ENCODE measurements at places on chromosomes 4 and X.
A peak's percentile ranks its signal among the peaks of the same experiment; 100 is the strongest.

DNA sequence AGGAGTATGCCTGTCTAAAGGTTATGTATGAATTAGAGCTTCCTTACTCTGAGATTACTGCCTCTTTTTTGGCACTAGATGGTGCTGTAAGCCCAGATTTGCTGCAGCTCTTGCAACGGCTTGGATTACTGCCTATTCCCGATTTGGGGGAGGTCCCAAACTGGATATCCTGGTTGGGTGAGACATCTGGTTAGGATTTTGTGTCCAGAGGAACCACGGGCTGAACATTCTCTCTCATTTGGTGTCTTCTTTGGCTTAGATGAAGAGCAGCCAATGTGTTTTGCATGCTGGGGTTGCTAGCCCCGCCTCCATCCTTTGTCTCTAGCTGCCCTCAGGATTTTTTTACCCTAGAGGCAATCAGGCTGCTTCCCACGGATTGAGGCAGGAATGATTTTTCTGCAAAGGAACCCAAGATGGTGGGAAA, 31.9 kb downstream of the F8A1 start:
- peak; percentile 68 for DNase-seq

DNA sequence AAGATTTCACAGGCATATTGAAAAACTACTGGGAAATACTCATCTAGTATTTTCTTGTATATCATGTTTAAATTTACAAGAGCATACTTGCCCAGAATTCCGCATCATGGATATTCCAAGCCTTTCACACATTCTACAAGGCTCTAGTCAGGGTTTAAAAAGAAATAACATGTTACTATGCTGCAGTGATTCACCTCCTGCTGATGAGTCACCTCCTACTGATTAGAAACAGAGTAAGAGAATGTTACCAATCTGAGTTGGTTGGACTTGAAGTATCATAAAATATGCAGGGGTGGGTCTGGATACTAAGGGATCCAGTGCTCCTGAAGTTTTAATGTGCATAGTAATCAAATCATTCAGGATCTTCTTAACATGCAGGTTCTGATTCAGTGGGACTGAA, 192.0 kb upstream of the ANK2 start:
- peak; percentile 84 for DNase-seq

DNA sequence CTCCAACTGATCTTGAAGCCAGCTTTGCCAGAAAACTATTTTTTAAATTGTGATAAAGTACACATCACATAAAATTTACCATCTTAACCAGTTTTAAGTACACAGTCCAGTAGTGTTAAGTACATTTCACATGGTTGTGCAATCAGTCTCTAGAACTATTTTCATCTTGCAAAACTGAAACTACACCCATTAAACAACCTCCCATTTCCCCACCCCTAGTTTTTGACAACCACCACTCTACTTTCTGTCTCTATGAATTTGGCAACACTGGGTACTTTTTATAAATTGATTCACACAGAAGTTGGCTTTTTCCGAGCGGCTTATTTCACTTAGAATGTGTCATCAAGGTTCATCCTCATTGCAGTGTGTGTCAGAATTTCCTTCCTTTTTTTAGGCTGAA, 31.0 kb downstream of the TRPC5 start:
- no peak for DNase-seq

DNA sequence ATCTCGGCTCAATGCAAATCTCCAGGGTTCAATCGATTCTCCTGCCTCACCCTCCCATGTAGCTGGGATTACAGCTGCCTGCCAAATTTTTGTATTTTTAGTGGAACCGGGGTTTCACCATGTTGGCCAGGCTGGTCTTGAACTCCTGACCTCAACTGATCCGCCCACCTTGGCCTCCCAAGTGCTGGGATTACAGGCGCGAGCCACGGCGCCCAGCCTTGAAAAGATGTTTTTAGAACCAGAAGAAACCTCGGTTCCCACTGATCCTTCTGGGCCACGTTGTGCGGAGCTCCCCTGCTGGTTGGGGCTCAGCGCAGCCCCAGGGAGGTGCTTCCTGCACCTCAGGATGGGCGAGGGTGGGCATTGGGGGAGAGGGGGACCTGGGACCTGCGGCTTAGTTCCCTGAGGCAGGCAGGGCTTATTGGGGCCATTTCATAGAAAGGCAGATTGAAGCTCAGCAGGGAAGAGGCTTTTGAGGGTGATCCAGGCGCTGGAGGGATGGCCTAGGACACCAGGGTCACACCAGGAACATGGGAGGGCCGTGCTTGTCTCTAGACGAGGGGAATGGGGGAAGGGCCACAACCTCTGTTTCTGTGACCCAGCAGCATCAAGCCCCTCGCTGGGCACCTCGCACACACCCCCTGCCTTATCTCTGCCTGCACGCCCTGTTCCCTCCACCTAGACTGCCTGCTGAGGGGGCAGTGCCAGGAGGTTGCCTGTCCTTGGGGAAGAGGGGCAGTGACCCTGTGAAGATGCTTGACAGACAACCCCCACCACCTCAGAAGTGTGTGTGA, 6.3 kb upstream of the ADD1 start:
- DNase-seq: no peak

DNA sequence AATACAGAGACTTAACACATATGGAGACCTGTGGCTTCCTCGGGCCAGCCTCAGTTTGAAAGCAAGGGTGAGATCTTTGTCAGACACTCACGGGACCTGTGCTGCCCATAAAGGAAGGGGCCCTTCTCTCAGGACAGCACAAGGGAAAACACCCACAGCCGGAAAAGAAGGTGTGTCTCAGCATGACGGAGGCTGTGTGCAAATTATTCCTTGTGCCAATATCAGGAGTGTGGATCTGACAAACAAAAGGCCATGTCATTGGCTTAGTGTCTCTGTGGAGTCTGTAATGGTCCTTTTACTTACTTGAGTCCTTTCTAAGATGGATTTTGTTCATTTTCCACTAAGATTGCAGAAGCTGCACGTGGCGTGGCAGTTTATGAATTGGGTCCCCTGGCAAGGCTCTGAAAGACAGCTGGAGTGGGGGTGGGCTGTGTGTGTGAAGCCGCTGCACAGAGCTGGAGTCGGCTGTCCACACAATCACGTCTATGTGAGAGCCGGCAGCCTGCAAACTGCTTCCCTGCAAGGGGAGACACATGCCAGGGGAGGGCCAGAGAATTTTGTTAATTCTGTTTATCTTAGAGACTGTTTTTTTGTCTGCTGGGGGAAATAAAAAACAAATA, 1.9 kb downstream of the ENPP6 start:
- DNase-seq: no peak

- DNase-seq: no peak
Measured at GRCh38 chr4:169530048-169530447, 82.3 kb downstream of the NEK1 start.

GRCh38 chr4:152668338-152668964, 11.3 kb downstream of the TMEM154 start:
- no peak for DNase-seq

DNA sequence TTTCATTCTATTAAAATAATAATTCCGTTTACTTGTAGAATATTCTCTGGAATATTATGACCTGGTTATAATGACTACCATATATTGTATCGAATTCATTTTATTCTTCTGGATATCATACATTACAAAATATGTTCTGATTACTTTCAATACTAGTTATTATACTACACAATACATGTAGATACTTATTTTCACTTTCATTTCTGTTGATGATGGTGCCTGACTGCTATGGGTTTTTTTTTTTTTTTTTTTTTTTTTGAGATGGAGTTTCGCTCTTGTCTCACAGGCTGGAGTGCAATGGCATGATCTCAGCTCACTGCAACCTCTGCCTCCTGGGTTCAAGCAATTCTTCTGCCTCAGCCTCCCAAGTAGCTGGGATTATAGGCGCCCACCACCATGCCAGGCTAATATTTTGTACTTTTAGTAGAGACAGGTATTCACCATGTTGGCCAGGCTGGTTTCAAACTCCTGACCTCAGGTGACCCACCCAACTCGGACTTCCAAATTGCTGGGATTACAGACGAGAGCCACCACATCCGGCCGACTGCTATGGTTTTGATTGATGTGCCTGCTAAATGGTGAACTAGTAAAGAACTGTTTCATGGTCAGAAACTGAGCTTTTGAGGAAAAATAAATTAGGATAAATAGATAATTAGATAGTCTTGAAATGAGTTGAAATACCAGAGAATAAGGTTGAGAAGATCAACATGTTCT, 39.5 kb downstream of the PCDH10 start:
- no peak for DNase-seq

GRCh38 chrX:133709501-133709900, 275.9 kb downstream of the GPC3 start:
- no peak for DNase-seq

Measured in stromal cell of bone marrow (primary cell).